ENCODE measurements at places on chromosomes 5 and 9. TPM values are rescaled to one million over a fixed set of nuclear protein-coding genes. Genes with fewer than 3 reads are reported as not detected.

Gene MYOT
- total RNA-seq = 0.51 TPM

Gene CNTFR
- 14.7 TPM for total RNA-seq

Gene DOCK2
- total RNA-seq = 5.3 TPM

Gene PLPP1
- total RNA-seq = 83.4 TPM

Gene FAM151B
- 17.6 TPM for total RNA-seq

Gene HTR1A
- total RNA-seq = not detected

Gene HAND1
- total RNA-seq = not detected

Gene PCDHA1
- not detected for total RNA-seq

Gene FBLL1
- 0.83 TPM for total RNA-seq

Gene SAPCD2
- 1.0 TPM for total RNA-seq

Gene IFNA13
- total RNA-seq = not detected

Gene CSF1R
- total RNA-seq = 32.9 TPM

Gene TUSC1
- total RNA-seq = 36.4 TPM

Gene FBP2
- not detected for total RNA-seq

Gene PCDHB8
- 0.26 TPM for total RNA-seq

Gene MEIKIN
- not detected for total RNA-seq

Gene GADD45G
- 91.2 TPM for total RNA-seq

Gene TYRP1
- not detected for total RNA-seq

Gene PCA3
- not detected for total RNA-seq

Gene CCL28
- 1.0 TPM for total RNA-seq

Gene PROB1
- 8.3 TPM for total RNA-seq

Gene ARHGEF37
- 10.4 TPM for total RNA-seq

Gene GABRB2
- not detected for total RNA-seq

Gene TTC23L
- total RNA-seq = 2.0 TPM

Data from uterus (tissue), 4 donors.